ENCODE measurements at places on chromosomes 13 and 19.

GRCh38 chr13:79011179-79011578 lies 352.2 kb upstream of the OBI1 start:
- no peak for DNase-seq

GRCh38 chr13:28429685-28430290 lies 65.1 kb downstream of the FLT1 start:
- DNase-seq, result no peak

DNA sequence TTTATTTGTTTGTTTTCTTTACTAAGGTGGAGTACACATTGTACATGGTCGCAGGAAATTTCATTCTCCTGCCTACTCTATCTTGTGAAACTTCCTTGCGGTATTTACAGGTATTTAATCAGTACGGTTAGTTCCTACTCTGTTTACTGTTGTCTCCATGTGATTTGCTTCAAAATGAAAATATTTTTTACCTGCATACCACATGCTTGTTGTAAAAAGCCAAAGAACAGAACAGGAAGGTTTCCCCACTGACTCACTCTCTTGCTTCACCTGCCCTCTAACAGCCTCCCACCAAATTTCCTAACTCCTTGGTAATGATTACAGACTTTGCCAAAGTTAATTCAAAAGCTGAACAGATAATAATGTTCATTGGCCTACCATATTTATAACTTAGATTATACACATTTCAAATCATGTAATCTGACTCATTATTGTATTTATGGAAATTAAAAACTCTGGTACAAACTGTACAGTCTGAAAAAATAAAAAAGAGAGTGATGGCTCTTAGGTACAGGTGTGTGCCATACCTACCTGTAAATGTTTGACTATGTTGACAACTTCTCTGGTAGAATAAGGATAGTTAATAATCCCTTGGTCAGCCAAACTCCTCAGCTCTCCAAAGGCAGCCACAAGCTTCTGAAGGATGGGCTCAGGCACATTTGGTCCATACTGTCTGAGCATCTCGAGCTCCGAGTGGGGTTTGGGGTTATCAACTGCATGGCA lies 239.9 kb downstream of the VWA8 start:
- no peak for DNase-seq

DNA sequence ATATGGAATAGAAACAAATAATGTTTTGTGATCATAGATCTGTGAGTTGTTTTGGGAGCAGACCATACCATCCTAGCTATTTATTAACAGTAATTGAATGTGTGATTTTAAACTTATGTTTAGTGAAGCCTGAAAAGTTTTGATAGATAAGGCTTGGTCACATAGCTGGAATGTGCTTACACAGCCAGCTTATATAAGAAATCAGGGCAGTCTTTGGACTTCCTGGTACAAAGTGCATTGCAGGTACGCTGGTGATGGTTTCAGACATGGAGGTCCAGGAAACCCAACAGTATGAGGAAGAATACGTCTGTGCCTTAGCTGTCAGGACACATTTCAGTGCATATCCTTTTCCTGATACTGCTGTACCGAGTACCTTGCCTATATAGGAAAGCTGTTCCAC lies 2316.2 kb upstream of the PCDH20 start:
- no peak for DNase-seq

DNA sequence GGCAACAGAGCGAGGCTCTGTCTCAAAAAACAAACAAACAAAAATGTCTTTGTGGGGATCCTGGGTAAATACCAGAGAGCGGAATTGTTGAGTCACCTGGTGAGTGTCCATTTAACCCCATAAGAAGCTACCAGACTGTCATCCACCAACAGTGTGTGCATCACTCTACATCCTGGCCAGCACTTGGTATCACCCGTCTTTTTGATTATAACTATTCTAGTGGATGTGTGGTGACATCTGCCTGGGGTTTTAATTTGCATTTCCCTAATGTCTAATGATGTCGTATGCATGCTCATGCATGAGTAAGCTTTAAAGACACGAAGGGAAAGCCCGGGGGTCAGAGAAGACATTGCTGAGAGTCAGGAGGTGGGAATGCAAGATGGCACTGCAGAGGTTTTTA lies 126.7 kb upstream of the MRI1 start:
- DNase-seq, result no peak

- DNase-seq, result no peak
Measured at GRCh38 chr19:35247526-35248309, 1.1 kb upstream of the LSR start.

- DNase-seq, result no peak
Measured at GRCh38 chr19:38182536-38183210, 41.3 kb downstream of the DPF1 start.

GRCh38 chr13:96803456-96804100 lies 190.7 kb downstream of the OXGR1 start:
- no peak for DNase-seq

DNA sequence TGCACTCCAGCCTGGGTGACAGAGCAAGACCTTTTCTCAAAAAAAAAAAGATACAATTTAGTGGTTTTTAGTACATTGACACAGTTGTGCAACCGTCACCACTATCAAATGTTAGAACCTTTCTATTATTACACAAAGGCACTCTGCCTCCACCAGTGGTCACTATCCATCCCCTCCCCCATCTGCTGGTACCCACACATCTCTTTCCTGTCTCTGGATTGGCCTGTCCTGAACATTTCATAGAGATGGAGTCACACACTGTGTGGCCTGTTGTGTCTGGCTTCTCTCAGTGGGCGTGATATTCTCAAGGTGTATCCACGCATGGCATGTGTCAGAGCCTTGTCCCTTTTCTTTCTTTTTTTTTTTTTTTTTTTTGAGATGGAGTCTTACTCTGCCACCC lies 11.2 kb downstream of the KDM4B start:
- DNase-seq, result no peak
